ENCODE measurements at places on chromosomes 4 and X. TPM values are rescaled to one million over a fixed set of nuclear protein-coding genes. Genes with fewer than 3 reads are reported as not detected.

GAGE13 gene
- total RNA-seq, result not detected

DNA sequence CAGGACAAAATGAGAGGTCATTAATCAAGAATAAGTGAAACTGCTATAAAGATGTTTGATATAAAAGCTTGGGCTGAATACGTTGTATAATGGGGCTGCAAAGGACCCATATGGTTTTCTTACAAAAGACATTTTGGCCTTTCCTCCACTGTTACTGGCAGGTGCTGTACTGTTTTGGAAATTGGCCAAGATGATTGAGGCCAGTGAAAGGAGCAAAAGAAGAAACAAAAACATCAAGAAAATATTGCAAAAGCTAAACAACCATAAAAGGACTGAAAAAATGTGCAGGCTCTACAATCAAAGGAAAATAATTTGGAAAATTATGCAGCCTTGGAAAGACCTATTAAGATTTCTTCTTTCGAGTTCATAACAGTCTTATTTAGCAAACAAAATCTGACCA is 222.2 kb upstream of the PPP1R2C start:
- DNase-seq, result no peak
- H3K36me3 ChIP-seq, result no peaks in the 10 kb centered on the region
- no peak overlapping the region for H3K27ac ChIP-seq
- no peaks in the 10 kb centered on the region for H3K27me3 ChIP-seq
- H3K4me3 ChIP-seq, result no peak overlapping the region
- H3K4me1 ChIP-seq, result no peaks in the 10 kb centered on the region

- no peaks in the 10 kb centered on the region for H3K27me3 ChIP-seq
- H3K4me3 ChIP-seq, result no peak overlapping the region
- DNase-seq, result no peak
These were observed 857.0 kb upstream of the HTR2C start for GRCh38 chrX:113726898-113727297.

DNA sequence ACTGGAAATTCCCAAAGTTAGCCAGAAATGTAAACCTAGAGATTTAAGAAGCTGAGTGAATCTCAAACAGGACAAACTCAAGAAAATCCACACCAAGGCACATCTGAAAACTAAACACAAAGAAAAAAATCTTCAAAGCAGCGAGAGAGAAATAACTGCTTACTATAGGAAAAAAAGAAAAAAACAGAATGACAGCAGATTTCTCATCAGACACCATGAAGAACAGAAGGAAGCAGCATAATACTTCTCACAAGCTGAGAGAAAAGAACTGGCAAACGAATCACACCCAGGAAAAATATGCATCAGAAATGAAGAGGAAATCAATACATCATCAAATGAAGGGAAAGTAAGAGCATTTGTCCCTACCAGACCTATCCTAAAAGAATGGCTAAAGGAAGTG is 236.3 kb upstream of the ADAMTS3 start:
- H3K4me1 ChIP-seq, result no peaks in the 10 kb centered on the region
- H3K27me3 ChIP-seq, result no peaks in the 10 kb centered on the region
- no peak for DNase-seq
- H3K36me3 ChIP-seq, result no peaks in the 10 kb centered on the region
- H3K27ac ChIP-seq, result no peak overlapping the region
- no peak overlapping the region for H3K4me3 ChIP-seq

DNA sequence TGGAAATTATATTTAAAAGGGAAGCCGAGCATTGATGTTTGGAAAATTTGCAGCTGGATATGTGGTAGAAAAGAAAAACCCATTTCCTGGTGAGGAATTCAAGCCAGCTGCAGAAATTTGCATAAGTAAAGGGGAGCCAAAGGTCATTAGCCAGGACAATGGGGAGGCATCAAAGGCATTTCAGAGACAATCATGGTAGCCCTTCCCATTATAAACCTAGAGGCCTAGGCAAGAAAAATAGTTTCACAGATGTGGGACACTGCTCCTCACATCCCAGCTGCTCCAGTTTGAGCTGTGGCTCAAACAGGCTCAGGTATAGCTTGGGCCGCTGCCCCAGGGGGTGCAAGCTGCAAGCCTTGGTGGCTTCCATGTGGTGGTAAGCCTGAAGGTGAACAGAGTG is 35.8 kb downstream of the NAP1L3 start:
- no peak for DNase-seq
- no peak overlapping the region for H3K27ac ChIP-seq
- no peaks in the 10 kb centered on the region for H3K36me3 ChIP-seq
- H3K27me3 ChIP-seq, result no peaks in the 10 kb centered on the region
- H3K4me1 ChIP-seq, result no peaks in the 10 kb centered on the region

All from activated CD8-positive, alpha-beta T cell treated with anti-CD3 and anti-CD28 coated beads, Interleukin-2, amount 10 ng/mL, durations not matched to agents 7 days and 5 days (primary cell).